Renal pelvis (tissue), 12 donors: ENCODE measurements at places on chromosomes 2 and 18. TPM values are rescaled to one million over a fixed set of nuclear protein-coding genes. Genes with fewer than 3 reads are reported as not detected.

CABYR gene
- 7.0 TPM for polyA plus RNA-seq

GRCh38 chr18:10274301-10274700 is 180.1 kb upstream of the APCDD1 start:
- DNase-seq = no peak

- no peak for DNase-seq
These were observed 93.6 kb downstream of the BCL11A start for GRCh38 chr2:60459851-60460250.

DNA sequence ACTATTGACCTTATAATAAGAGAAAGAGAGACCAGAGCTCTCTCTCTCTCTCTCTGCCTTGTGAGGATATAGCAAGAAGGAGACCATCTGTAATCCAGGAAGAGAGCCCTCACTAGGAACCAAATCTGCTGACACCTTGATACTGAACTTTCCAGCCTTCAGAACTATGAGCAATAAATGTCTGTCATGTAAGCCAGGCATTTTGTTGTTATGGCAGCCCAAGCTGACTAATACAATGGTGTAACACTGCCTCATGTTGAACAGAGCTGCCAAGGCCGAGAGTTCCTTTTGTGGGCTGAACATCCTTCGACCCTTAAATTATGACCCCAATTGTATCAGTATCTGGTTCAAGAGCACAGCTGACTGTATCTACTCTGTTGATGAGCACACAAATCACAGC is 108.0 kb downstream of the LRRC30 start:
- DNase-seq = no peak
